BJ (cell line): ENCODE measurements at places on chromosomes 2 and 18.

DNA sequence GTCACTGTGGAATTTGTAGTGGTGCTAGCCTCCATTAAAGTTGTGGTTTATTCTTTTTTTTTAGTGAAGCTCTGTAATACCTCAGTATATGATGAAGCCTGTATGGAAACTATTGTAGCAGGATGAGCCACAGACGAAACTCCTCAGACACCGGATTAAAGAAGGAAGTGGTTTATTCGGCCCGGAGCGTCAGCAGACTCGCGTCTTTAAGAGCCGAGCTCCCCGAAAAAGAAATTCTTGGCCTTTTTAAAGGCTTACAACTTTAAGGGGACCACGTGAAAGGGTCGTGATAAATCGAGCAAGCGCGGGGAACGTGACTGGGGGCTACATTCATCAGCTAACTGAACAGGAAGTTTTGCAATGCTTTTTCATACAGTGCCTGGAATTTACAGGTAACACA is 8.1 kb upstream of the CCL20 start:
- no peak for DNase-seq

DNA sequence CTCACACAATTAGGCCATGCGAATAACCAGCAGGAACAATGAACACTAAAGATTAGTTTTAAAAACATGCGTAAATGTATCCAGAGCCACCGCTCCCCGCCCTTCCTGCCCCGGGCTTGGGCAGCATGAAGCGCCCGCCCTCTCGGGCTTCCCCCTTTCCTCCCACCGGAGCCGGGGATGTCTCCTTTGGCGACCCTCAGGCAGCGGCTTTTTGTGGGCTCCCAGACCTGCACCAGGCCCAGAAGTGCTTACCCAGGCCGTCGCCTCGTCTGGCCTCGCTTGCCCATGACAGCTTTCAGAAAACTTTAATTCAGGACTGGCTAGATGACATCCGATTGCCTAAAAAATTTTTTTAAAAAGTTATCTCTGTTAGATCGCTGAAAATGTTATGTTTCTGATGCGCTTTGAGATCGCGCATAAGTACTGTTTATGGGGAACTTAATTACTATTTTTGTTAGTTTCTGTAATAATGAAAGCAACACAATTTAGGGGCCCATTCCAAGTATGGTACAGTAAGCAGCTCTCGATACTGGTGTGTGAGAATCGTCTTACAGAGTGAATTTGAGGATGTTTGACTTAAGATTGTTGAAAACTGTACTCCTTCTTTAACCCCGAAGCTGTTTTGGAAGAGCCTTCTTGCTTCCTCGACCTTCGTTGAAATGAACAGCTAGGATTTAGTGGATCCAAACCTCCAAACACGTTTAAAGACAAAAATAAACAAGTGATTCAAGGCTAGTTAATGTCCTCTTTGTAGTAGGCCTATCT is 1.1 kb downstream of the MAP3K20 start:
- DNase-seq: no peak

DNA sequence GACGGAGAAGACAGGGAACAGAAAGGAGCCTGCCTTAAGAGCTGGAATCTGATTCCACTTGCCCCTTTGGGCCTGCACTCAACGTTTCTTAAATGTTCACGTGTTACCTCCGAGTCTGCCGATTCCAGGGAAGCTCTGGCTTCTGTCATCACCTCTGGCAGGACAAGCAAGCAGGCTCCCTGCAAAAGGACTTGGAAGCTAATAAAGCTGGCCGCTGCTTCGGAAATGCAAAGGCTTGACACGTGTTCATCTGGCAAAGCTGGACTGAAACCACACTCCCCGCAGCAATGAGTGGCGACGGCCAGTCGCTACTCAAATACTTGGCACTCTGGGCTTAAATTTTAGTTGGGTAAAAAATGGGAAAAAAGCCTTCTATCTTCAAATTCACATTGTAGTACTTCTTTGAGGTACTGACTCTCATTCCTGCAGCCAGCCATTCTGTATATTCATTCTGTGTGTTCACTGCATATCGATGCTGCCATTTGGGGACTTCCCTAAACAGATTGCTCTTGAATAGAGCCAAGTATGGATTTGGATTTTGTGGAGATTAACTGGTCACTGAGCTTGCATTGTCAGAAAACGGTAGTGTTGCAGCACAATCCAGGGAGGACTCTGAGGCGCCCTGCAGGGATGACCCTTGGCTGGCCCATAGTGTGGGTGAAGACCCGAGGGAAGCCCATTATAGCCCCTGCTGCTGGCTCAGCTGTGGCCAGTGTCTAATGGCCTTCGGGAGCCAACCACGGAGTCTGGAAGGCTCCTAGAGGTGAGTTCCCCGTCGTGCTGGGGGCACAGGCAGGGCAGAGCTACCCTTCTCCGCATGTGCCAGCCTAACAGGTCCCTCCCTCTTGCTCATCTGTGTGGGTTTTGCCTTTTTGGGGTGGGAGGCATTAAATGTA is 231.5 kb downstream of the PRKCE start:
- no peak for DNase-seq

GRCh38 chr18:42196651-42197050 is 241.6 kb downstream of the PIK3C3 start:
- DNase-seq: no peak

DNA sequence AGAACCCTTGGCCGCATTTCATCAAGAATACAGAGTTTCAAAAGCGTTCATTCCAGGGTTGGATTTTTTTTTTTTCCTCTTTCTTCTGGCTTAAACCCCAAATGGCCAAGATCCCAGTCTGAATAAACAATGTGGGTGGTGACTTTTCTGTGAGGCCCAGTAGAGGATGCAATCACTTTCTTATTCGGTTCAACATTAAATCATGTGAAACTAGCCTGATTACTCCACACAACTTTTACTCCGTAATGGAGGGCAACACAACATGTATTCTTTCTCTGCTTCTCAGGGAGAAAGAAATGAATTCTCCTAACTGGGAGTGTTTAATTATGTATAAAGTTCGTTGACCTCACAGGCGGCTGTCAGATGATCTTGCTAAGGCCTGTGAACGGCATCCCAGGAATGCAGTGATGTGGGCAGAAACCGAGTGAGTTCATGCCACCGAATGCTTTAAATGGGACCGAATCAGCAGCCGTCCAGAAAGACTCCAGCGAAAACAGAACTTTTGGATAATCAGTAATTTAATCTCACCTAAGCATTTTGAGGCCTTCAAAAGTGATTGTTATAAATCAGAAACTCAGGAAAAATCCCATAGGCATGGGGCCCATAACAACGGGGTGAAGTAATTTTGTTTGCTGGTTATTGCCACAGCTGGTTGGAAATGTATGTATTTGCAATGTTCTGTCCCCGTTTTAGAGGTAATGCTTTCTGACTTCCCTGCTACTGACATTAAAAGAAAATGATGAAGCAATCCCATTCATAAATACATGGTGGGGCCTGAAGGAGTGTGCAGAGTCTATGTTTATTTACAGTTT is 81.5 kb downstream of the BCL2 start:
- peak; percentile 61 for DNase-seq

DNA sequence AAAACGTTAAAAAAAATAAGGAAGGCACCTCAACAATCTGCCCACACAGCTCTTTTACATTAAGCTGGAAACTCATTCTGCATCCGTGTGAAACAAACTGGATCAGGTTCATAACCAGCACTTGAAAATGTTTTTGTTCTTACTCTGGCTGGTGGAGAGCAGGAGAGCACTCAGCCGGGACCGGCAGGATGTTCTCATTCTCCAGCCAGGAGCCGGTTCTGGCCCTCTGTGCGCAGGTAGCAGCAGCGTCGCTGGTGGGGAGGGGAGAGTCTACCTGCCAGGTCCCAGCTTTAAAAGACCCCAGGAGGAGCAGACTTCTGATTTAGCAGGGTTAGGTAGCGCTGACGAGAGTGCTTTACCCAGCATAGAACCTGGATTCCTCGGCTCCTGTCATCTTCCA is 834.9 kb upstream of the SALL3 start:
- no peak for DNase-seq

DNA sequence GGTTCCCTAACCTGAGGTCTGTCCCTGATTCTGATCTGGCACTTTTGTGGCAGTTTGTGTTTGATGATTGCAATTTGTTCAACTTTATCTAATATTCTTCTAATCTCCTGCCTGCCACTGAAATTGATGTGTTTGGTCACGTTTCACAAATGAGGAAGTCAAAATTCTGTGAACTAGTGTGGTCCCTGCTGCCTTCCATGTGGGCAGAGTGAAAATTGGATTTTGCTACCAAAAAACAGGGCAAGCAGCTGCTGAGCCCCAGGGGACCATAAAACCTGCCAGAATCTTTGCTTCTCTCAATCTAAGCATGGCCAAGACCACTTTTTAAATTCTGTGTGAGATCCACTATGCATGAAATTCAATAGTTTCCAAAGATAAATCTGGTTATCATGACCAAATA is 195.5 kb upstream of the CYRIA start:
- DNase-seq: no peak

GRCh38 chr2:96505231-96505889 is at the start of gene NEURL3:
Gene NEURL3, minus strand, starts transcription at chr2:96505357. Its CDS starts 71 bp downstream, at chr2:96505286.
- peak; percentile 22 for DNase-seq

- DNase-seq: no peak
Measured at GRCh38 chr2:84386336-84387040, 72.6 kb downstream of the SUCLG1 start.

GRCh38 chr2:171985076-171985475 is 14.7 kb upstream of the METAP1D start:
- peak; percentile 19 for DNase-seq

- DNase-seq: no peak
Measured at GRCh38 chr2:180456801-180457200, 449.7 kb upstream of the CWC22 start.

DNA sequence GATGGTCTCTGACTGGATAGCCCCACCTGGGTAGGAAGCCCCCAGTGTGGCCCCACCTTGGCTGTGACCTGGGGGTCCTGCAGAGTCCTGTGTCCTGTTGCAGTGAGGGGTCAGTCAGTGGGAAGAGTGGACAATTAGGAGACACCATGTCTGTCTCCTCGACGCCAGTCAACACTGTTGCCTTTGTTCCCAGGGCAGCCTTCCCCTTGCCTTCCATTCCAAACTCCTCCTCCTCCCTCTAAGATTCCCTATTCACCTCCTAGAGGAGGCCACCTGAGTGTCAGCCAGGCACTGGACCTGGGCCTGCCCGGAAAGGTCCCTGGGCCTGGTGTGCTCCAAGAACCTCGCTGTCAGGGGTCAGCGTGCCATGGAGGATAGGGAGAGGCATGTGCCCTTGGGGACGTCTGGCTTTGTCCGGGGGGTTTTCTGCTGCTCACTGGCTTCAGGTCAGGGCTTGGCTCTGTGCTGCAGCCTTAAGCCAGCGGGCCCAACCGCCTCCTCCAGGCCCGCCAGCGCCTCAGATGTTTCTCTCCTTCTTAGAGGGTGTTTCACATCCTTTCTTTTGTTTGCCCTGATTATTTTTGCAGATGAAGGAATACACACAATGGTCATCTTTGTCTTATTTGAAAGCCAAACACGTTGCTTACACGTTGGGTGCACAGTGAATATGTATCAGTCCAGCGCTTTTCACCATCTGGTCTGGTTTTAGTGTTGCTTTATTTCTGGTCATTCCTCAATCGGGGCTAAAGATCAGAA is 68.9 kb downstream of the HPCAL1 start:
- no peak for DNase-seq

DNA sequence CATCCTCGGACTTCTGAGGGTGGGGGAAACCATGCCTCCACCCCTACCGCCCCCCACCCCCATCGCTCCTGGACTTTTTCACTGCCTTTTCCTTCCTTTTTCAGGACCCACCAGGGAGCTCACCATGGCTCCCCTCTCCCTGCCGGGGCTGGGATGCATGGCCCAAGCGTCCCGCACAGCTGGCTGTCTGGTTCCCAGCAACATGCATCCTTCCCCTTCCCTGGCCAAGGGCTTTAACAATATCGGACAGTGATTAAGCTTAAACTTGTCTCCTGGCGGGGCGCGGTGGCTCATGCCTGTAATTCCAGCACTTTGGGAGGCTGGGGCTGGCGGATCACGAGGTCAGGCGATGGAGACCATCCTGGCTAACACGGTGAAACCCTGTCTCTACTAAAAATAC is 44.1 kb downstream of the MRO start:
- no peak for DNase-seq

GRCh38 chr2:68189991-68190784 is 32.5 kb downstream of the PNO1 start:
- no peak for DNase-seq

GRCh38 chr2:181457741-181458425 is 697 bp downstream of the ITGA4 start:
- DNase-seq: no peak

- no peak for DNase-seq
Measured at GRCh38 chr2:147311058-147311430, 533.8 kb upstream of the ACVR2A start.

- DNase-seq: no peak
Measured at GRCh38 chr2:38602136-38602731, 494 bp downstream of the HNRNPLL start.

DNA sequence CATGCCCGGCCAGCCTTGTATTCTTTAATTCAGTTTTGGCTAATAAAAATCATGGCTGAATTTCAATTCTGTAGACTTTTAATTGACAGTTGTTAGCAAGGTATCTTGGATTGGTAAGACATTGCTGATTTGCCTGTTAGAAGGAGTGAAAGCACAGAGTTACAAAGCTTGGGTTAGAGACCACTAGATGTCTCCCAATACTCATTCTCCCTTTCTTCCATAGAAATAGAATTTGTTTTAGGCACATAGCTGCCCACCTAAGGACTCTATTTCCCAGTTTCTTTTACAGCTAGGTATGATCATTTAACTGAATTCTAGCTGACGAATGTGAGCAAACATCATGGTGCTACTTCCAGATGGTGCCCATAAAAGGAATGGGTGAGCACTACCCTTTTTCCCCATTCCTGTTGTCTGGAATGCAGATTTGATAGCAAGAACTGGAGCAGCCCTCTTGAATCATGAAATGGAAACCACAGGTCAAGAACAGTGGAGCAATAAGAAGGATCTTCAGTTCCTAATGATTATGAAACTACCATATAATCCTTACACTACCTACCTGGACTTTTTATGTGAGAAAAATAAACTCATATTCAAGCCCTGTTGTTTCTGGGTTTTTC is 17.5 kb downstream of the PECR start:
- no peak for DNase-seq

DNA sequence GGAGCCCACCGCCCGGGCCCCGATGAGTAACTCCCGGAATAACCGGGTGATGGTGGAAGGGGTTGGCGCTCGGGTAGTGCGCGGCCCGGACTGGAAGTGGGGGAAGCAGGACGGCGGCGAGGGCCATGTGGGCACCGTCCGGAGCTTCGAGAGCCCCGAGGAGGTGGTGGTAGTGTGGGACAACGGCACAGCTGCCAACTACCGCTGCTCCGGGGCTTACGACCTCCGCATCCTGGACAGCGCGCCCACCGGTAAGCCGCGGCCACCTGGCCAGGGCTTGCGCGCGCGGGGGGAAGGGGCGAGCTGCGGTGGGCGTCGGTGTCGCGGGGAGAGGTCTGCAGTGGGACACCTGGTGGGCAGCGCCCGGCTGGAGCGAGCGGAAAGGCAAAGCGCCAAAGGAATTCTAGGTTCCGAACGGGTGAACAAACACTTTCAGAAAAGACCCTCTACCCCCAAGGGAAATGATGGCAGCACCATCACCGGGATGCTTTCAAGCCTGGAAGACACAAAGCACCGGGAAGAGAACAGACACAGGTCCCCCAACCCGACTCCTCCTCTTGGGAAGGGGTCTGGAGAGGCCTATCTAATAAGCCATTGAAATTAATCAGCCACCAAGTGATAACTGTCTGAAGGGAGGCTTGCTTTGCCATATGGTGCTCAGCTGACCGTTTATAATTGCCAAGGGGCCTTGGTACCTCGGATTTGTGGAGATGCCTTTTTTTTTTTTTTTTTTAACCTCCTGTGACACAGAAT is 1.1 kb downstream of the MIB1 start:
- DNase-seq: no peak

- no peak for DNase-seq
Measured at GRCh38 chr18:24459772-24460171, 665 bp upstream of the HRH4 start.

- no peak for DNase-seq
Measured at GRCh38 chr18:55407774-55408535, 180.0 kb downstream of the TCF4 start.
